T follicular helper cell (primary cell): ENCODE measurements at places on chromosomes 13 and 19.

GRCh38 chr19:11073568-11073967 is 15.7 kb upstream of the LDLR start:
- no peak for DNase-seq

DNA sequence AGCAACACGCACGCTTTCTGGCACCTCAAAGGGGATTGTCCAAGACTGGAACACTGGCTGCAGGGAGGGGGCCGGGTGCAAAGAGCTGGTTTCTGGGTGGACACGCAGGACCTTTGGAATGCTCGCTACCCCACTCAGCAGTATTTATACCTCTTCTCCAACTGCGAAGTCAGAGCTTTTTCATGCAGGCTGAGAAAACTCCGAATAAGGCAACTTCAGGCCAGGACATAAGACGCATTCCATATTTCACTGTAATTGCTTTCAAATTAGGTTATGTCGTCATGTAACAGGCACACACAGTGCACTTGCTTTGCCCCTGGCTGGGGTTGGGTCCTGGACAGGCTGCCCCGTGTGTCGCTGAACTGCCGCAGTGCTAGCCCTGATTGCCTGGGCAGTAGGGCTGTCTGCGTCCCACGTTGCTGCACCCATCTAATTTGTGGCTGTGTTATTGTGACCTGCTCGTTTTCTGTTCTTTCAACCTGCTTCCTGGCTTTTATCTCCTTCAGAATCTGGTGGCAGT is 44.5 kb downstream of the ACTN4 start:
- DNase-seq: no peak

- no peak for DNase-seq
Measured at GRCh38 chr13:113063091-113063491, 42.5 kb upstream of the F7 start.

DNA sequence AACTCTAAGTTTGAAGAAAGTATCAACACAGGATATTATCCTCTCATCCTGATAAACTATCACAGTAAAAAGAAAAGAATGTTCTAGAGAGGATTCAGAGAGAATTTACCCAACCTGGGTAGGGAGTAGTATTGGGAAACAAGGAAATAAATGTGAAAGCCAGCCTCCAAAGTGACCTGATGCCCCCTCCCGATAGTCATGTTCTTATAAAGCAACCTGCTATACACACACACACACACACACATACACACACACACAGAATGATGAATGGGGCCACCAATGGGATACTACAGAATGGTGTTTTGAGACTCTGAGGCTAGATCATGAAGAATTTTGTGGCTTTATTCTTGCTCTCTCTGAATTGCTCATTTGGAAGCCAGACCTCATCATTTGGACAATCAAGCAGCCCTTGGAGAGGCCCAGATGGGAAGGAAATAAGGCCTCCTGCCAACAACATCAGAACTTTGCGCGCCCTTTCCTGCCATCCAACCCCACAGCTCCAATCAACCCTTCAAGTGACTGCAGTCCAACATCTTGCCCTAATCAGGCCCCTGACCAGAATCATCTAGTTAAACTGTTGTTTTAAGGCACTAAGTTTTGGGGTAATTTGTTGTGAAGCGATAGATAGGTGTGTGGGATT is 807.9 kb upstream of the ARGLU1 start:
- no peak for DNase-seq

DNA sequence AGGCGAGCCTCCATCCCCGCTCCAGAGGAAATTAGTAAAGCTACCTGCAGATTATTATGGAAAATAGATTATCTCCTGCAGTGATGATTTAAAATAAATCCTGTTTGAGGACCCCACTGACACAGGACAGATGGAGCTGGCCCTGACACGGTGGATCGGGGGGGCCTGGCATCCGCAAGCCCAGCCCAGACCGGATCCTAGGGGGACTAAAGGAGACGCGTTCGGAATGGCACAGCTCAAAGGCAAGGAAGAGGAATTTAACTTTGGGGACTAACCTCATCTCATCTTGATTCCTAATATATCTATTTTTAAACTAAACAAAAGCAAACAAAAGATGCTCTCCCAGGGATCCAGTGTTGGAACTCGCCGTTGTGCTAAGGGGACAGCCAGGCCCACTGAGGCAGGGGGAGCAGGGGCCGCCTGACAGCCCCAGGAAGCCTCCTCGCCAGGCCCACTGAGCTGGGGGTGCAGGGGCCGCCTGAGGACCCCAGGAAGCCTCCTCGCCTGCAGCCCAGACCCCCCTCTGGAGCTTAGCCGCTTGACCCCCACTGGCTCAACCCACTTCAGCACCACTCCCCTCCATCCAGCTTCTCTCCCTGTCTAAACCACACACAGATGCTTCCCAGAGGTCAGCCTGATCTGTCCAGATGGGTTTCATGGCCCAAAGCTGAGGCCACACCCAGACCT is 78.6 kb downstream of the SPACA7 start:
- DNase-seq: no peak

GRCh38 chr13:110018009-110018408 is 231.6 kb upstream of the IRS2 start:
- DNase-seq: no peak

DNA sequence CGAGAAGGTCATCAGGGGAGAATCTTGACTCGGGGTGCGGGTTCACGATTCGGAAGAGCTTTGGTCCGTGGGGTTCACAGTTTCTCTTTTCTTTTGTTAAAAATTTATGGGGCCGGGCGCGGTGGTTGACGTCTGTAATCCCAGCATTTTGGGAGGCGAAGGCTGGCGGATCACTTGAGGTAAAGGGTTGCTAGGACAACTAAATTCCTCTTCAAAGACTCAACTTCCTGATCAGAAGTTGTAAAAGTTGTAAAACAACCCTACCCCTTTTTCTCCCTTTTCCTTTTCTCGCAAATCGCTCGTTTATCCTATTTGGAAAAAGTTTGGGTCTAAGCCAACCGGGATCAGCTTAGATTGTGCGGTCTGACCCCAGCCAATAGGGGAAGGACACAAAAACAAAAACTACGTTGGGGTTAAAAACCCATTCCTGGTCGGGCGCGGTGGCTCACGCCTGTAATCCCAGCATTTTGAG is 673 bp downstream of the ZNF486 start:
- DNase-seq: no peak

GRCh38 chr19:44602081-44602480 is 11.3 kb upstream of the IGSF23 start:
- no peak for DNase-seq

GRCh38 chr13:83731113-83731512 is 151.2 kb downstream of the SLITRK1 start:
- DNase-seq: no peak

- DNase-seq: no peak
Measured at GRCh38 chr19:48681127-48681470, 8.3 kb upstream of the NTN5 start.

- no peak for DNase-seq
Measured at GRCh38 chr13:102466610-102467190, 64.9 kb upstream of the FGF14 start.

- DNase-seq: no peak
Measured at GRCh38 chr13:34035676-34036325, 217.9 kb downstream of the RFC3 start.

- no peak for DNase-seq
Measured at GRCh38 chr13:68616600-68617222, 1386.6 kb upstream of the PCDH9 start.

GRCh38 chr13:50969691-50970090 is 60.1 kb downstream of the RNASEH2B start:
- DNase-seq: no peak

DNA sequence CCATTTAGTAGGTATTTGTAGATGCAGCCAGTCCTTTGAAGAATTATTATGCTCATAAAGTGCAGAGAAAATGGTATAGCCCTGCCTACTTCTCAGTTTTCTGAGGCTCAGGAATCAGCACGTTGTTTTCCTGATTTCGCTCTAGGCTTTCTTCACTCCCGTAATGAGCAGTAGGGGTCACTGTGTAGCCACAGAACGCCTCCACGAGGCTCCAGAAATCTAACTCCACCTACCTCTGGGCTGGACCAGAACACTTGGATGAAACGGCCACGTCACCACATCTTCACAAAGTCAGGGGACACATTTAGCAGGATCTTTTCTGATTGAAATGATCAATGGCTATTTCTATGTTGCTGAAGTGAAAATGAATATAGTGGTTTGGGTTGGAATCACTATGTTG is 49.8 kb upstream of the GTF3A start:
- DNase-seq: peak; percentile 31

GRCh38 chr19:5130371-5131030 is 161.6 kb downstream of the KDM4B start:
- DNase-seq: peak; percentile 44

DNA sequence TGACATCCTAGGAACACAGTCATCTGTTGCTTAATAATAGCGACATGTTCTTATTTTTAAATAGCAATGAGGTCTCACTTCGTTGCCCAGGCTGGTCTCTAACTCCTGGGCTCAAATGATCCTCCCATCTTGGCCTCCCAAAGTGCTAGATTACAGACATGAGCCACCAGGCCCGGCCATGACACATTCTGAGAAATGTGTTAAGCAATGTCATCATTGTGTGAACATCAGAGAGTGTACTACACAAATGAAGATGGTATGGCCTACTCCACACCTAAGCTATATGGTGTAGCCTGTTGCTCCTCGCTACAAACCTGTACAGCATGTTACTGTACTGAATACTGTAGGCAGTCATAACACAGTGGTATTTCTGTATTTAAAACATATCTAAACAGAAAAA is 24.6 kb upstream of the GARRE1 start:
- no peak for DNase-seq

DNA sequence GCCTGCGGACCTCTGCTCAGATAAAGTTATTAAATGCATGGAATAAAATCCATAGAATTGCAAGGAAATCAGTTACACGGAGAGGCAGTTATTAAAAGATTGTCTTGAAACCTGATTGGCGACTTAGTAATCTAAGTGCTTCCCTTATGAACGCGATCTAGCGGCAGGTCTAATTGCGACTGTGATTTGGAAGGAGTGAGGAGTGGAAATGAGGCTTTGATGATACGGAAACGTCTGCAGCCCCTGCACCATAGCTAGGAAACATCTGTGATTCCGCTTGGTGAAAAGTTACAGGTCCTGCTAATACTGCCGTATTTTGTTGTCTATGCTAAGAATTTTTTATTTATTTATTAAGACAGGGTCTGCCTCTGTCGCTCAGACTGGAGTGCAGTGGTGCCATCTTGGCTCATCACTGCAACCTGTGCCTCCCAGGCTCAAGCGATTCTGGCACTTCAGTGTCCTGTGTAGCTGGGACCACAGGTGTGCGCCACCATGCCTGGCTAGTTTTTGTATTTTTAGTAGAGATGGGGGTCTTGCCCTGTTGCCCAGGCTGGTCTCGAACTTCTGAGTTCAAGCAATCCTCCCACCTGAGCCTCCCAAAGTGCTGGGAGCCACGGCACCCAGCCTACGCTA is 887 bp downstream of the NDUFS7 start:
- DNase-seq: no peak

- no peak for DNase-seq
Measured at GRCh38 chr13:66275416-66275815, 954.7 kb downstream of the PCDH9 start.

GRCh38 chr13:46622630-46623256 is 69.8 kb downstream of the LRCH1 start:
- no peak for DNase-seq

- peak; percentile 51 for DNase-seq
Measured at GRCh38 chr13:22278336-22278929, 607.6 kb downstream of the FGF9 start.

- DNase-seq: peak; percentile 49
Measured at GRCh38 chr19:16066611-16067104, 9.6 kb upstream of the TPM4 start.

DNA sequence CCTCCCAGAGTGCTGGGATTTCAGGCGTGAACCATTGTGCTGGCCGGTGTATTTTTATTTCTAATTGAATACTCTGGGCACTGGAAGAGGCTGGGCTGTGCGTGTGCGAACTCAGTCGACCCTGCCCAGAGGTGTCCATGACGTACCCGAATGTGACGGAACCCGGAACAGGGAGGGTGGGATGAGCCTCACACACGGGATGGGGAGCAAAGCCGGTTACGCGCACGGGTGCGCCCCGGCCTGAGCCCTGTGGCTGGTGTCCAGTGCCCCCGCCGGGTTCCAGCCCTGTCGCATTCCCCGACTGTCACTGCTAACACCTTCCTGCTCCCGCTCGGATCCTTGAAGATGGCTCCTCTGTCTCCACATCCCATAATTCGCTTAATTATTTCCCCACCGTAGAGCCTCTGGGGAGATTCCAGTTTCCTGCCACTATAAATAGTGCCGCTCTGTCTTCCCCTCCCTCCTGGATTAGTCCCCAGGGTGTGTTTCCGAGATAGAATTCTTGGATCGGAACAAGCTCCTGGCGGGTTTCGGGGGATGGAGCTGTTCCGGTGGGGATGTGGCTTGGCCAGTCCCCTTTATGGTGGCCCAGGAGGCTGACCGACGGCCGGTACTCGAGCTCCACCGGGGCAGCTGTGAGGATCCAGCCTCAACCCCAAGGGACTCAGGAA is 22.0 kb downstream of the SBNO2 start:
- no peak for DNase-seq

GRCh38 chr19:33208371-33208895 is 14.3 kb downstream of the LRP3 start:
- DNase-seq: no peak

DNA sequence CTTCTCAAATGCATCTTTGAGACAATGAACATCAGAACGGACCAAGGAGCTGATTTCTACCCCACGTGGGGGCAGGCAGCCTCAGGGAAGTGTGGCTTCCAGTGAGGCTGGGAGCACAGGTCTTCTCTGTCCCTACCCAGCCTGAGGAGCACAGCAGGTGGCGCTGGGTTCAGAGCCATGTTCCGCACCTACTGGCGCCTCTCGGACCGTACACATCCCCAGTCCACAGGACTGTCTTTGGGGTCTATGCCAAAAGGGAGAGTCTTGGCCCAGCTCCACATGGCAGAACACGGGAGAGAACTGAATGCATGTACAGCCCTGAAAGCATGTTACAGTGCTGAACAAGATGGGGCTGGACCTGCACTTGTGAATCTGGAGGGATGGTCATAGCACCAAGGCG is 22.6 kb downstream of the SUGP1 start:
- DNase-seq: no peak

DNA sequence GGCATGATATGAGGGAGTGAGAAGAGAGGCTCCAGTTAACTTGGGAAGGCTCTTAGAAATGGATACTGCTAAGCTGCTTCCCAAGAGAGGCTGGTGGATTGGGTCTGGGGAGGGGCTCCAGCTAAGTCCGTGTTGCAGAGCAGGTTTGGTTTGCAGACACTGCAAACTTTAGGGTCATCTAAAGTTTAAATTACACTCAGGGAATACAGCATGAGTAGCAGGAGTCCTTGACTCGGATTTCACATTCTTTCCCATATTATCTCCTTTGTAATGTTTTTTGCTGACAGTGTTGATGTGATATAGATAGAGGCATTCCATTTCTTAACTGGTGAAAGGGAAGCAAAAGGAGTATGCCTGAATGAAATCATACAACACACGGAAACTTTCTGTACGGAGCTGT is 31.9 kb downstream of the SGCG start:
- no peak for DNase-seq

DNA sequence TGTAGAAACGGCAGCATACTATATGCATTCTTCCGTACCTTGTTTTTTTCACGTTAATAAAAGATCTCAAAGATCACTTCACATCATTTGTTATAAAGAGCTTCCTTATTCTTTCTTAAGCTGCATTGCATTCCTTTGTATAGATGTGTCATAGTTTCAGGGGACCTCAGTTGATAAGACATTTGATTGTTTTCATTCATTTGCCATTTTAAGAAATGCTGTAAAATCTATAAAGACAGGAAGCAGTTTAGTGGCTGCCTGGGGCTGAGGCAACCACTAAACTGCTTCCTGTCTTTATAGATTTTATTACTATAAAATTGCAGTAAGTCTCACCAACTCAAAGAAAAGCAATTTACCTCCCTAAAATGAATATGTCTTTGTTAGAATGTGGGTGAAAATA is 59.4 kb downstream of the ZDHHC20 start:
- DNase-seq: no peak
